ENCODE measurements at places on chromosomes 16 and 17.

DNA sequence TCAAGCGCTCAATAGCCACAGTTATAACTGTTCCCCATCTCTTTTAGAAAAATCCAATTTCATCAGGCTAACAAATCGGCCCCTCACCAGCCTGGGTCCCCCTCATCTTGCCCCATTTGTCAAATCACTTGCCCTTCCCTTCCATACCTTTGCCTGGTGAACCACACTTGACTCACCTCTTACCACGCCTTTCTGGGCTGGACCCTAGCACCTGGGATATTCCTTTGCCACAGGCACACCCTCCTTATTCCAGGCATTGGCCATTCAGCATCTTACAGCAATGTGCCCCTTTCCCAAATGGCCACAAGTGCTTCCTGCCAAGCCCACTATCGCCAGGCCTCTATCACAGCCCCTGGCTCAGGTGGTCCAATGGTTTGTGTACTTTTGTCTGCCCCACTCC, 14.9 kb downstream of the CMTM4 start:
- no peak for DNase-seq

- DNase-seq: no peak
These were observed 8.0 kb upstream of the SLC35B1 start for GRCh38 chr17:49715717-49716279.

DNA sequence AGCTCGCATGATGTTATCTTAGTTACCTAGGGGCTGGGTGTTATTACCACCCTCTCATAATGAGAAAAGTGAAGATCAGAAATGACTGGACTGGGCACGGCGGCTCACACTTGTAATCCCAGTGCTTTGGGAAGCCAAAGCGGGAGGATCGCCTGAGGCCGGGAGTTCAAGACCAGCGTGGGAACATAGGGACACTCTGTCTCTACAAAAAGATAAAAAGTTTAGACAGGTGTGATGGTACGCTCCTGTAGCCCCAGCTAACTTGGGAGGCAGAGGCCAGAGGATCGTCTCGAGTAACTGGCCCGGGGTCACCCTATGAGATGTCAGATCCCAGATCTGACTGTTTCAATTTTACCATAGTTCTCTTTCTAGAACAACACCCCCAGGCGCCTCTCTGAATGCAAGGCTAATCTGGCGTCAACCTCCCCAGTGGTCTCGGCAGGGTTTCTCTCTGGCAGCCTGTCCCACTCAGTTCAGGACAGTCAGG, 1.9 kb upstream of the CCDC102A start:
- DNase-seq: no peak

GRCh38 chr16:58384437-58385055, 7.7 kb upstream of the GINS3 start:
- no peak for DNase-seq

- no peak for DNase-seq
These were observed 35.3 kb downstream of the B9D1 start for GRCh38 chr17:19327031-19327783.

All from NCI-H2227 treated with DMSO at 0.1 percent for 48 hours (cell line).